AG20443 (cell line): ENCODE measurements at places on chromosomes 12 and 14.

- DNase-seq: no peak
Measured at GRCh38 chr12:118821386-118821925, 159.9 kb upstream of the SRRM4 start.

DNA sequence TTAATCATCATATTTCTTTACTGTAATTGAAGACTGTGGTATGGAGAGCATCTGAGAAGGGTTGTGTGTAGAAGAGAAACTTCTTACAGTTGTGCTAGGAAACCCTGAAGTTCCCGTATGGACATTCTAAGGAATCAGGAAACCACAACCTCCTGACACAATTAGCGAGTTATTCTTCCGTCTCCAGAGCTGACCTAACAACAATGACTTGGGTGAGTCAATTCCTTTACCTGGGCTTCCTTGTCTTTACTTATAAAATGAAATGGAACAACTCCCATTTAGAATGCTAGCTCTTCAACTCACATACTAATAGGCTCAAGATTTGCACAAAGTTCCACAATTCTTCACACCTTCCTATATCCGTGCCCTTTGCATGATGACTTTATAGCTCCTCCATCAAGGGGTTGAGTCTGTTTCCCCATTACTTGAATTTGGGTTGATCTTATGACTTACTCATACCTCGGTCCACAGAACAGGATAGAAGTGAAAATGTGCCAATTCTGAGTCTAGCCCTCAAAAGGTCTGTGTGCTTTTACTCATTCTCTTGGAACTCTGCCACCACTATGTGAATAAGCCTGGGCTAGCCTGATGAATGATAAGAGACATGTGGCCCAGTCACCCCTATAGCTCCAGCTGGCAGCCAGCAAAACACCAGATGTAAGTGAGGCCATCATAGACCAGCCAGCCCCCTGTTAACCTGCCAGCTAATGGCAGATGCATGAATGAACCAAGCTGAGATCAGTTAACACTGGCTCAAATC is 459.4 kb downstream of the ETNK1 start:
- no peak for DNase-seq

- DNase-seq: no peak
Measured at GRCh38 chr14:37870632-37871346, 275.4 kb downstream of the TTC6 start.

GRCh38 chr12:65823513-65824375 is 539 bp upstream of the HMGA2 start:
- DNase-seq: peak; percentile 79

DNA sequence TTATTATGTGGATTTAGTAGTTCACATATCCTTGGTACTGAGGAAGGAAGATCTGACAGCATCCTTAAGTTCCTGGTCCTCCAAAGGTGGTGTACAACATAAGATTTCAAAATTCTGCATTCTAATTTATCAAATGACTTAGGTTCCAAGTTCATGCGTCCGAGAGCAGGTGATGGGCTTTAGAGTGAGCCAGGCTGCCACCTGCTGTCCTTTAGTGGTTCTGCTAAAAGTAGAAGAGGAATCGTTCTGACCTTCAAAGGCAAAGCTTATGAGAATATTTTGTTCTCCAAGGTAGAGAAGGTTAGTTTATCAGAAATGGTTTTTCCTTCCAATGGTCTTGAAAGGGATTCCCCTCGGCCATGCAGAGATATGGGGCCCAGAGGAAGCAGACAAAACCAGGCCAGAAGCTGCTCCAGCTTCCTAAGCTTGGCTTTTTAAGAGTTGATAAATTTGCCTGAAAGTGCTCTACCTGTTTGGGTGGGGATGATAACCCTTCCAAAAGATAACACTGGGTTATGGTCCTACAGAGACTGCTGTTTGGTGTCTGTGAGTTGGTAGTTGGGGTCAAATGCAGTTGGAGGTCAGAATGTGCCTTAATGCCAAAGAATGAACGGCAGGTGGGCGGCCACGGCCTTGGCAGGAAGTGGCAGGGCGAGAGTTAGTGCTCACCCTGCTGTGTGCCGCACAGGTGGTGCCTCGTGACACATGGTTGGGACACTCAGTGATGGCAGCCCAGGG is 29.1 kb upstream of the LRTM2 start:
- peak; percentile 73 for DNase-seq

DNA sequence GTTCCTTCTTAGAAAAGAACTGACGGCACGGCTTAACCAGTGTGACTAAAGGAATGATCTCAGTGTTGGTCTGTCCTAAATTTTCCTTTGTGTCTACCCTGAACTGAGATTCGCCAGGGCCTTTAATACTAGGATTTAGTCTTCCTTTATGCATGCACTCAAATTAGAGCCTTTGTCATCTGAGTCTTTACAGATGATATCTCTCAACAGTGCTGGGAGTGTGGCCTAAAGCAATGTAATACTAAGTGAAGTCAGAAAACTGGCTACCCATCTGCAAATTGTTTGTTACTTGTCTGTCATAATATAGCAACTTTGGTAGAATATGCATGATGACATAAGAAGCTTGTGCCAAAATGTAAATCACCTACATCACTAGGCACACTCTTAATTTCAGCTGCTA is 95.4 kb downstream of the PTPRO start:
- no peak for DNase-seq

- no peak for DNase-seq
Measured at GRCh38 chr12:19432309-19433170, 6.8 kb upstream of the AEBP2 start.

- peak; percentile 95 for DNase-seq
Measured at GRCh38 chr12:57611108-57611826, at the start of gene ARHGEF25. ARHGEF25 (plus strand) TSS chr12:57611435; CDS start chr12:57611895, 460 bp downstream.

DNA sequence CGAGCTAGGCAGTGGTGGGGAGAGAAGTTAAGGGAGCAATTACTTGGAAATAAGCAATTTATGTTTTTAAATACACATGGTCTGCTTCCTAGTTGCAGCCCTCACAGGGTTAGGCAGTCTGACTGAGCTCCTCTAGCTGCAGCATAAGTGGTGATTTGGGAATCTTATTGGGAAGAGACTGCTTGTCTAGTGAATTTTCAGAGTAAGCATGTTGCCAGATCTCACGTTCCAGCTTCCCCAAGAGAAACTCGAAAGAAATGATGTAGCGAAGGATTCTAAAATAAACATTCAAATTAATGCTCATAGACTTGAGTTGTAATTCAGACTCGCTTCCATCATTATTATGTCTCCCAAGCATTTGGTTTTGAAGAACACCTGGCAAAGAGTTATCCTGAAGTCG is 440.2 kb downstream of the ATP23 start:
- DNase-seq: no peak

GRCh38 chr12:39990122-39991101 is 115.5 kb downstream of the SLC2A13 start:
- peak; percentile 69 for DNase-seq

DNA sequence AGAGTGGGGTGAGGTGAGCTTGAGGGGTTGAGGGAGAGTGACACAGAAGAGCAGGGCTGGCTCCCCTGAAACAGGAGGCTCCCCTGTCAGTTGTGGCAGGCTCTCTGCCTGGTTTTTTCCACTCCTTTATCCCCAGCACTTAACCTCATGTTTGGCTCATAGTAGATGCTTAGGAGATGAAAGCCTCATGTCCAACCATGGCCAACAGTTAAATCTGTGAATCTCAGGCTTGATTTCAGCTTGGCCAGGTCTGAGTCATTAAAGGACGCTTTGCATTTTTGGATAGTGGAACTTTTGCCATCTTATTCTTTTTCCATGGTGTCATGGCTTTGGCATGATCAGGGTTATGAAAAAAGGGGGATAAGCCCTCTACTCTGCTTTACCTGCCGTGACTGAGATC is 117.2 kb downstream of the CACNA1C start:
- peak; percentile 55 for DNase-seq

- DNase-seq: no peak
Measured at GRCh38 chr12:130434560-130434959, 96.9 kb downstream of the PIWIL1 start.

- DNase-seq: peak; percentile 15
Measured at GRCh38 chr12:42539696-42540095, 49.9 kb downstream of the PRICKLE1 start.

- DNase-seq: no peak
Measured at GRCh38 chr14:105141026-105141425, 27.6 kb downstream of the JAG2 start.

GRCh38 chr14:57833323-57833722 is 32.6 kb downstream of the SLC35F4 start:
- DNase-seq: peak; percentile 71

DNA sequence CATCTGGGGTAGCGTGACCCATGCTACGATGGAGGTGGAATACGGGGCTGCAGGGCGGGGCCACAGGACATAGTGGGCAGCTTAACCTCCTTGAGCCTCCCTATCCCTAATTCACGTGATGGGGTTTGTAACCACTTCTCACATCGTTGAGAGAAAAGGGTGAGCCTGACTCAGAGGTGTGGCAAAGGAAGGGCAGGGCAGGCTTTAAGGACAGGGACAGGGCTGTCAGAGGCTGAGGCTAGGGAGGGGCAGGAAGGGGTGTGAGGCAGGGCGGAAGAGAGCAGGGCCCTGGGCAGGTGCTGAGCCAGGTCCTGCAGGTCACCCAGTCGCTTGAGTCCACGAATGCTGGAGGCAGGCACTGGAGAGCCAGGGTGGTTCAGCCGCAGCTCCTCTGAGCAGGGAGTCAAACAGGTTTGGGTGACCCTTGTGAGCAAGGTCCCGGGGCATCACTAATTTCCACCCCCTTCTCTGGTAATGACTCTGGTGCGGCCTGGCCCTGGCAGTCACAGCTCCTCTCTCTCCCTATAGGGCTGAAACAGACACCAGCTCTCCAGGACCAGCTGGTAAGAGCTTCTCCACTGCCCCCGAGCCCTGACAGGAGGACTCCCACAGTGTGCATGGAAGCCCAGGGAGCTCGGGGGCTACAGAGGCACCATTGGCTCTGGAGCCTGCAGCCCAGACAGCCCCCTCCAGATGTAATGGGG is 7.5 kb upstream of the AQP2 start:
- DNase-seq: no peak

DNA sequence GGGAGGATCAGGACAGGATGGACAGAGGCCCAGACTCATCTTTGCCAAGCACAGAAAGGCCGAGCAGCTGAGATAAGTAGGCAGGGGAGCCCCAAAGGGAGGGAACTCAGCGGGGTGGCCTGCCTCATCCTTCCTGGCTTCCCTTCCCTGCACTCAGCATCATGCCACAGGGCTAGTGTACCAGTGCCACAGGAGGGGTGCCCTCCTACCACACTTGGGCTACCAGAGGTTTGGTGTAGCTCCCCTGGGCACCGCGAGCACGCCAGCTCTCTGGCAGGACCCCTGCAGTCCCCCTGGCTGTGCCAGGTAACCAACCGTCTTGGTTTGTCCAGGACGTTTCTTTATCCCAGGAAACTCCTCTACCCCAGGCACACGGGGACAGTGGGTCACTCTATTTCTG is 123.5 kb downstream of the ESRRB start:
- no peak for DNase-seq

- no peak for DNase-seq
Measured at GRCh38 chr14:79464468-79464867, 746.8 kb downstream of the DIO2 start.

GRCh38 chr14:101857226-101857625 is 95.7 kb downstream of the PPP2R5C start:
- no peak for DNase-seq

DNA sequence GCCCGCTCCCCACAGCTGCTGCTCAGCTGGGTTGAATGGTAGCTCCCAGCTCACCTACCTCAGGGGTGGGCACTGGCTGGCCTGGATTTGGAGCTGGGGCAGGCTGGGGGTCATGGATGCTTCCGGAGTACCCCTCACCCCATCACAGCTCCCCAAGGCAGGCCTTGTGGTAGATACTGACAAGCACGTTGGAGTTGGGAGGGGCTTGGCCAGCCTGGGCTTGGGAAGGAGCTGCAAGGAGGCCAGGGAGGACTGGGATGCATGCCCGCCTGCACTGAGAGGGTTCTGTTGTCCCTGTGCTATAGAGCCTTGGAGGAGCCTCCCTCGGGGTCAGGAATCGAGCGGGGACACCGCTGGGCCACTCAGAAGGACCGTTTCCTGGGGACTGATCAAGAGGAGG is 14.2 kb downstream of the TMEM63C start:
- DNase-seq: no peak

- no peak for DNase-seq
Measured at GRCh38 chr14:78170203-78170602, at the start of gene NRXN3. NRXN3 (plus strand) TSS chr14:78170373; CDS start chr14:78243094, 72,721 bp downstream.

- no peak for DNase-seq
Measured at GRCh38 chr14:35161231-35161630, 38.9 kb downstream of the PRORP start.

GRCh38 chr12:16074894-16075293 is 163.8 kb downstream of the DERA start:
- no peak for DNase-seq

DNA sequence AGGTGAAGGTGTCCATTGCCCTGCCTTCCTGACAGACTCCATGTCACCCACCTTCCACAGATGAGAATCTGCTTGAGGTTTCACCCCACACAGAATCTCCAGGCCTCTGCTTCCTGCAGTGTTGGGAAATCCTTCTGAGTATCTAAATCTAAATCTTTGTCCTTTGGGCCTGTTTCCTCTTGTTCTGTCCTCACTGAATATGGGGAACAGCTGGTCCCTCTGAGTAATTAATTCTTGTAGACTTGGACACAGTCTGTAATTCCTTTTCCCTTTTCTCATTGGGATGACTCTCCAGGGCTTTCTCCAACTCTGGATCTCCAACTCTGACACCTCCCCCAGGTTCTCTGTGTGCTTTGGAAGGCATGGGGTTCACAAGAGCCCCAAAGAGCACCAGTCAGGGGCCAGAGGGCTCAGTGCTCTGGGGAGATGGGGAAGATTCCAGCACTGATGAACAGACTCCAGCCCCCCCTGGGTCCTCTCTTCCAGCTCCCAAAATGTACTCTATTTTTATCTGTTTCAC is 2.3 kb upstream of the ACVRL1 start:
- DNase-seq: peak; percentile 68

DNA sequence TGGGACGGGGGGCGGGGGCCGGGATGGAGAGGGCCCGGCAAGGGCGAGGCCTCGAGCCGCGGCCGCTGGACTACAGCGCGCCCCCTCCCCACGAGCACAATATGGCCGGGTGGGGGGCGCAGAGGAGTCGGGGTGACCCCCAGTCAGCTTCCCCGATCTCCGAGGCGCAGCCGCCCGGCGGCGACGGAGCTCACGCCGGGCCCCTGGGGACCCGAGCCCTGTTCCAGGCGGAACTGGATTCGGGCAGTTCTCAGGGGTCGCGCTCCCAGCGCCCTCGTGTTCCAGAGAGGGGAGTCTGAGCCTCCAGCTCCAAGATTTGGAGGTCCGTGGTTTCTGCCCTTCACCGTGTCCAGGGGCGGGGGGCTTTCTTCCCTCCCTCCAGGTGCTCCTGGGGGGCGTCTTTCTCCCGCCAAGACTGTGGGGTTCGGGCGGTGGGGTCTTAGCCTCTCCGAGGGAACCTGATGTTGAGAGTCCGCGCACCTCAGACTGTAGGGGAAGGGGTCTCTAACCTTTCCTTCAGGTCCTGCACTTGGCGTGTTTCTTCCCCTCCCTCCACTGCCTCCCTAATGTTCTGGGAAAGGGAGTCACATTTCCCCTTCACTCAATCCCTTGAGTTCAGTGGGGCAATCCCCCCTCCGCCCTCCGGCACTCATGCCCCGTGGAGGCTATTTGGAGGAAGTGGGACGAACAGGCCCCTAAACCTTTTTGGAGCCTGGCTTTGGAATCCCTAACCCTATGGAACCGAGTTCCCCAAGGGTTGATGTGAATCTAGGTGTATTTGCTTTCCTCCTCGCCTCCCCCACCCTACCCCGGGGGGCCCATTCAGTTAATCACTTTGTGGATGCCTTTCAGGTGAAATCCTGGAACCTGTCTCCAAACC is 584 bp downstream of the ACVR1B start:
- DNase-seq: peak; percentile 38
